Activated T-cell treated with anti-CD3 and anti-CD28 coated beads, Interleukin-2, amount 50 U/mL, for 48 hours (primary cell): ENCODE measurements at places on chromosomes 6 and 20.

DNA sequence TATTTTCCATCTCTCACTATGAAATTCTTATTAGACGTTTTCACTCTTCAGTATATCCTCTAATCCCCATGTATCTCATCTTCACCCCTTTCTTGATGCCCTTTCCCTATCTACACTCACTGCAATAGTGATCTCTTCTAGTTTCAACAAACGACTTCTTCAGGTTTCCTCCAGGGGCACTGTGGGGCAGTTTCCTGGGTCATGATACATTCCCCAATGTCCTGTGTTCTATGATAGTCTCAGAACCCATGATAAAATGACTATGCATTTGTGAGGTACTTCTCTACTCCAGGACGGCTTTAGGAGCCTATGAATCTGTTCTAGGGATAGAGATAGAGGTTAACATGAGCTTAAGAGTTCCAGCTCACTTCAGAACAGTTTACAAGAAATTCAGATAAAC lies 183.3 kb downstream of the FOXC1 start:
- peak; percentile 34 for DNase-seq

- no peak for DNase-seq
Measured at GRCh38 chr20:48416002-48416401, 411.8 kb downstream of the PREX1 start.

GRCh38 chr6:30688569-30688968 lies 2.1 kb upstream of the PPP1R18 start:
- no peak for DNase-seq

- DNase-seq, result no peak
Measured at GRCh38 chr6:34743625-34744293, 13.5 kb upstream of the SNRPC start.

DNA sequence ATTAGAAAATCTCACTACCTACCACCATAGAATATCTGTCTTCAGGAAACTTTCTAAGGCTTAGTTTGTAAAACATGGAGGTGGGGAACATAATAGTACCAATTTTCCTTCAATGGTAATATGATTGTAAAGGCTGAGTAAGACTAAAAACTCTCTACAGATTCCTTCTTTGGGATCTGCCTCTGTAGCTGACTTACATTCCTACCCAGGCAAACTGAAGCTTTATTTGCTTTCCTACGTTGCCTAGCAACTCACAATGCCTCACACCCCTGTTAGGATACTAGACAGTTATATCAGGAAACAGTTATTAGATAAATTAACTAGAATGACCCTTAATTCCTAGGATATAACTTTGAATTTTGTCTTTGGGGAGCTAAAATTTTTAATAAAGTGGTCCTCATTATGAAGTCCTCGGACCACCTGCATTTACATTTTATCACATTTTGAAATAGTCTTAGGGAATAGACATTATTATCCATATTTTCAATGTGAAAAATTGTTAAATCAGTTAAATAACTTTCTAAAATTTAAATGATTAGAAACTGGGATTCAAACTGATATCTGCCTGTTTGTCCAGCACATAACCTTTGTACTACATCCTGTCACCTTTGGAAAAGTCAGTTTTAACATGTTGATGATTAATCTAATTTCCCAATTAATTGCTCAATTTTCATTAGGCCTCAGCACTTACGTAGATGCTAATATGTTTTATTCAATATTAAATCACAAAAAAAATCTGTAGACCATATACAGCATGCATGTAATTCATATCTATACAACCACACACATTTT lies 591.4 kb downstream of the RNF144B start:
- no peak for DNase-seq

GRCh38 chr6:108132863-108133262 lies 33.0 kb upstream of the NR2E1 start:
- DNase-seq, result no peak

DNA sequence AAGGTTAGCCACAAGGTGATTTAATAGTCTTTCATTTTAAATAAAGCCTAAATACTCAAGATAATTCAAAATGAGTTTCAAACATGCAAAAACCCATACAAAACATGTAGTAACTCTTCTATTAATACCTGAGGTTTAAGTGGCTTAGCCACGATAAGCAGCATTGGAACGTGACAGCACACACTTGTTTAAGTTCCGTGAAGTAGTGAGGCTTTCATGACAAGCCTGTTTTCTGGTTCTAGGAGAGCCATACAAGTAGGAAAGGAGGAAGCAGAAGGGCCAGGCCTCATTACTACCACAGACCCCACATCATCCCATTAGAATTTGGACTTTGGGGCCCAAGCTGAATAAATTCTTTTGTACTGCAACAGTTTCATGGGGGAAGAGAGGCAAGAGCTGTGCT lies 54.3 kb upstream of the PRND start:
- DNase-seq, result no peak

GRCh38 chr20:10259166-10259565 lies 40.5 kb downstream of the SNAP25 start:
- DNase-seq, result no peak

DNA sequence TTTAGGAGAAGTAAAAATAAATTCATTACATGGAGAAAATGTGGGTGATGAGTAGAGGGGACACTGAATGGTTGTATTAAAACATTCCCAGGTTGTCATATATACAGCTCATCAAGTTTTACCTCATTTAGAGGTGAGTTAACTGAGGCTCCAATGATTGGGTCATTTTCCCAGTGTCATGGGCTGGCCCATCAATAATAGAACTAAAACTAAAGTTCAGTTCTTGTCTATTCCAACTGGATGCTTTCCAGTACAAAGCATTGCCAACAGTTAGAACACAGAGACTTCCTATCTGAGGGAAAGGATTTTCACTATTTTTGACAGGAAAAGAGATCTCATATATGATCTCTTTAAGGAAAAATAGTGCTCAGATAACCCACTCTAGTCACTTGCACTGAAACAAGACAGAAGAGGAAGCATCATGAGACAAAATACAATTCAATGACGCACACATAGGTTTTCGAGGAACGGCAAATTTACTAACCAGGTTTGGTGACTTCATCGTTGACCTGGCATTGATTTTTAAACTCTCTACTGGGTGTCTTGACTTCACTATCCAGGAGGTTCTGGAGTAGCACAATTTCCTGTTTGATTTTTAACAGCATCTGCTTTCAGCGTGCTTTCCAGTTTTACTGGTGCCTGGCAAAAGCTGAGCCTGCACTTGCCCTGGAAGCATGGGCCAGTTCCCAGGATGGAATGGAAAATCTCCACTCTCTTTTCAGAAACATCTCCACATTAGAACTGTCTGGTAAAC lies 195.5 kb upstream of the FBXL4 start:
- no peak for DNase-seq

DNA sequence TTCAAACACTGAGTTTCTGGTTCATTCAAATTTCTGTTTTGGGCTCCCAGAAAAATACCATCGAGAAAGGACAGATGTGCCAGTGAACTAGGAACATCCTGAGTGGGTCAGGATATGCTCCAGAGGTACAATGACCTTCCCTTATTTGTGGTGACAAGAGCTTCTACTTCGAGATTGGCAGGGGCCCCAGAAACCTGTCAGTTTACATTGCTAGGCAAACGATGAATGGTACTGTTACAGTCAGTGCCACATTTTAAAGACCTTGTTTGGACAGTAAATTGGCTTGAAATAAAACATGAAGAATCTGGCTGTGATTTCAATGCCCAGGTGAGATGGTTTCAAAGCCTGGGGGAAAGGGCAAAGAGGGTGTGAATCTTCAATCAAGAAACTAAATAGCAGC lies 454.5 kb upstream of the ID4 start:
- DNase-seq, result no peak

- DNase-seq, result peak; percentile 39
Measured at GRCh38 chr6:5379647-5380242, 118.4 kb downstream of the FARS2 start.

- no peak for DNase-seq
Measured at GRCh38 chr6:54690596-54690995, 156.0 kb upstream of the FAM83B start.
